CD4-positive, alpha-beta T cell treated with Interleukin-21 for 1 hour (primary cell): ENCODE measurements at places on chromosomes 7 and 10.

GRCh38 chr7:107816011-107816566, 13.1 kb upstream of the SLC26A3 start:
- no peak for DNase-seq

DNA sequence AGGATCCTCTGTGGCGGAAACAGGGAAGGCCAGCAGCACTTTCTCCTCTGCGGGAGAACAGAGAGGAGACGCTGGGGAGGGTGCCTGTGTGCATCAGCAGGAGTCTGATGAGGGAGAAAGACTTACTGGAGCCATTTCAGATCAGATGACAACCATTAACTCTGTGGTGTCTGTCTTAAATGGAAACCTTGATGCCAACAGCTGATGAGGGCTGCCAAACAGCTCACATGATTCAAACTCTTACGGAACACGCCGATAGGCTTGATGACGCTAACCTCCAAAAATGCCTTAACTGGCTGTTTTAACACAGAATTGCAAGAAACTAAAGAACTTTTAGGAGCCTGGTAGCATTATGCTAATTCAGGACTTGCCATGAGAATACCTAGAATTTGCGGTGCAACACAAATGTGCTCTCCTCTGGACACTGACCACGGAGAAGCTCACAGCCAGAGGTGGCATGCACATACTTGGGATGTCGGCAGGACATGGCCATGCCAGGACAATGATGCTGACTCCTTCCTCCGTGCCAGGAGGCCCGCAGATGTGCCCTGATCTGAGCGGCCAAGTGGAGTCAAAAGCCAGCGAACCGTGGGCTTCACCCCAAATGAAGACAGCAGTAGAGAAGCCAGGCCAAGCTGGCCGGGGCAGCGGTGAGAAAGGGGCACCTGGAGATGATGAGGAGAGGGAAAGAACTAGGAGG, 154.9 kb downstream of the ZMYND11 start:
- DNase-seq: no peak

- no peak for DNase-seq
Measured at GRCh38 chr7:102908676-102909075, 4.1 kb upstream of the LRRC17 start.

GRCh38 chr7:19747740-19748339, 25.6 kb downstream of the TMEM196 start:
- DNase-seq: peak; percentile 7

DNA sequence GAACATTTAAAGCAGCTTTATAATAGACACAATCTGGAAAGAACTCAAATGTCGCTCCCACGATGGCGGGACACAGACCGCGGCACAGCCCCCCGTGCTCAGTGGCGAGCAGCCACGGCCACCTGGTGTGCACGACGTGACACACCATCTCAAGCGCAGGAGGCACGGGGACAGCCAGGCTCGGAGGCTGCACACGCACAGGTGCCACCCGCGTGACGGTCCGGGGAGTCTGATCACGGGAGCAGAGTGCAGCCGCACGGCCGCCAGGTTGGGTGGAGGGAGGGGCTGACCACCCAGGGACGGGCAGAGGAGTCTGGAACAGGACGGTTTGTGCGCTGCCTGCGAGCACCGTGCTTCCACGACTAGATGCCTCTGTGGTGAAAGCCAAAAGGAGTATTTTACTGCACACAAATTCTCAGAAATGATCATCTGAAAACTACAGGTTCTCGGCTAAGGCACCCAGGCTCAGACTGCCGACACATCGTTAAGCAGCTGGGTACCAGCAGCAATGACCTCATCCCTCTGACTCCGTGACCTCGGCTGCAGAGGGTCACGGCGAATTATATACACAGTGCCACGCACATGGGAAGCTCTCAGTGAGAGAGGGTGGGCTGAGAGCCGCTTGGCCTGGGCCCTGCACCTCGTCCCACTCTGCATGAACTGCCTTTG, 7.5 kb upstream of the GPER1 start:
- DNase-seq: no peak

DNA sequence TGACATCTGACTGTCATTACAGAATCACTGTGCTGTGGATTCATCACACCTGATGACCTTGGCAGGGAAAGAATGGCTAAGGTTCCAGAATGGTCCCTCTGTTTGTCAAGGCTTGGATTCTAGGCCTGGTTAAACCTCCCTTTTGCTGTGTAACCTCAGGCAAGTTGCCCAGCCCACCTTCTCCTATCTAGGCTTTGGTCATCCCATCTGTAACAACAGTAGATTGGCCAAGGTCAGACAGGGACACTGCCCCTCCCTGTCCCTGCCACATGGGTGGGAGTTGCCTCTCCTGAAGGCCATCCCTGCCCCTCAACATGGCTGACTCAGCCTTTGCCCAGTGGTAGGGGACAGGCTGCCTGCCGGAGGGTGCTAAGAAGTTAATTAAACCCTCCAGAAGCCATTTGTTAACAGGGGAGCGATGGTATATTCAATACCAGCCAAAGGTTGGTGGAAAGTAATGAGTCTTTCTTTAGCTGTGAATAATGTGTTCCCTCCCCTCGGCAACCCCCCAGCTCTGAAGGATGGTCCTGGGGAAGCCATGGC, 149.8 kb upstream of the PCBD1 start:
- no peak for DNase-seq

DNA sequence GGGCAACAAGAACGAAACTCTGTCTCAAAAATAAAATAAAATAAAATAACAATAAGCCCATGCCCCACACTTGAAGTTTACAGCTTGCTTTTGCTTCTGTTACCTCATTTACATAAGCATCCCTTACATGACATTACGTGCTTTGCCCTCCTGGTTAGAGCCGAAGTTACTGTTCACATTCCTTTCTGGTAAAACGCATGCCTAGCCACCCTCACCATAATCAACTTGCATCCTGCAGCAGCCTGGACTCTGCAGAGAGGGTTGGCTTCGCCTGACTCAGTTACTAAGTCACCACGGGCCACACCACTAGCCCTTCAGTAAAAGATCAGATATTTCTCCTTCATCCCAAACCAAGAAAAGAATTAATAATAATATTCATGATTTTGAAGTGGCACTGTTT, 736.0 kb upstream of the AUTS2 start:
- no peak for DNase-seq

GRCh38 chr10:2980791-2981360, 86.5 kb upstream of the PFKP start:
- no peak for DNase-seq

DNA sequence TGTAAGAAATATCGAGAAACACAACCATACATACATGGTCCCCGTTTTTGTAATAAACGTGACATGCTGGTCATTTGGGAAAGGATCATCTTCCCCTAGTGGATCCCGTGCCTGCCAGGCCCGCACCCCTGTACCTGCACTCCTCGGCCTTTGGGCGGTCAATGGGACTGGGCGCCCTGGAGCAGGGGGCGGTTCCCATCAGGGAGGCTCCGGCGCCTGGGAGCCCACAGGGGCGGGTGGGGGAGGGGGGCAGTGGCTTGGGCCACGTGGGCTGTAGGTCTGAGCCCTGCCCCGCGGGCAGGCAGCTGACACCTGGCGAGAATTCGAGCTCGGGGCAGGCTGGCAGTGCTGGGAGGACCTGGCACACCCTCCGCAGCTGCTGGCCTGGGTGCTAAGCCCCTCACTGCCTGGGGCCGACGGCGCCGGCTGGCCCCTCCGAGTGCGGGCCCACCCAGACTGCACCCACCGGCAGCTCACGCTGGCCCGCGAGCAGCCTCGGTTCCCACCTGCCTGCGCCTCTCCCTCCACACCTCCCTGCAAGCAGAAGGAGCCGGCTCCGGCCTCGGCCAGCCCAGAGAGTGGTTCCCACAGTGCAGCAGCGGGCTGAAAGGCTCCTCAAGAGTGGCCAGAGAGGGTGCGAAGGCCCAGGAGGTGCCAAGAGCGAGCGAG, 361.6 kb upstream of the GRM3 start:
- DNase-seq: no peak

DNA sequence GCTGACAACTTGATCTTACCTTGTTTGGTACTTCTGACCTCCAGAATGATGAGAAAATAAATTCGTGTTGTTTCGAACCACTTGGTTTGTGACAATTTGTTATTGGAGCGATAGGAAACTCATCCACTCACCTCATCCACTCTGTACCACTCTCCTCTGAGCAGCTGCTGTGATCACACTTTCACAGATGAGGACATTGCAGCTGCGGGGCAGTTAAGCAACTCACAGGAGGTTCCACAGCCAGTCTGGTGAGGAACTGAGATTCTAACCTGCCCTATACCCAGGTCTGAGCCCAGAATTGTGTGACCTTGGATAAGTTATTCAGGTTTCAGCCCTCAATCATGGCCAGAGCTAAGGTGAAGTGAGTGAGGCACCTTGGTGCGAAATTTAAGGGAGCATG, 35.2 kb downstream of the BTBD16 start:
- DNase-seq: no peak

DNA sequence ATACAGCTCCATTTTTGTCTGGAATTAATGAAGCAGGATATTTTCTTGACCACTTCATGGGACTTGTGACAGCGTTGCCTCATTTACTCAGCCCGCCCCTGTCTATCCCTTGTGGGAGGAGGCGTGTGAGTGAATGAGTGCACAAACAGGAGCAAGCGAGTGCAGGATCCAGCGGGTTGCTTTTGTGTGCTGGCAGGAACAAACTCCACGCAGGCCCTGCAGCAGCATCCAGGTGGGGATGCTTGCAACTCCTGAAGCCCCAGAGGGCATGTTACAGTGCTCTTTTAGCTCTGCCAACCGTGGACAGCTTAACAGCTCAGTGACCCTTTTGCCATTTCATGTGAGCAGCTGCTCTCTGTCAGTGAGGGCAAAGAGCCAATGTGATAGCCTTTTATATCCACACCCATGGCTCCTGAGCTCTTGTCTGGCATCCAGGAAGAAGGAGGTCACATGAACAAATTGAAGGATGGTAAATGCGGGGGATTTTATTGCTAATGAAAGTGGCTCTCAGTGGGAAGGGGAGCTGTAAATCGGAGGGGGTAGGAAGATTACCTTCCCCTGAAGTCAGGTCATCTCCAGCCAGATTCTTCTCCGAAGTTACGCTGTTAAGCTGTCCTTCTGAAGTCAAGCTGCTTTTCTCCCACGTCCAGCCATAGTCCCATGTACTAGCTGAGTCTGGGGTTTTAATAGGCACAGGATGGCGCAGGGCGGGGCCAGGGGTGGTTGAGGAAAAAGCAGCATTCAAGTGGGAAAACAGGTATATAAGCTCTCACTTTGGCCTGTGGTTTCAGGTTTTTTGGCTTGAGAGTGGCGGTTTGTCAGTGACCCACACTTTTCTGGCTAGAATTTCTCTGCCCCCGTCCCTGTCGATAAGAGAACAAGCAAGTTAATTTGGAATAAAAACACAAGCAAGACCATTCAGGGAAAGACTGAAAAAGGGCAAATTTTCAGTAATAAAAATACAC, 714.7 kb upstream of the MBL2 start:
- no peak for DNase-seq

DNA sequence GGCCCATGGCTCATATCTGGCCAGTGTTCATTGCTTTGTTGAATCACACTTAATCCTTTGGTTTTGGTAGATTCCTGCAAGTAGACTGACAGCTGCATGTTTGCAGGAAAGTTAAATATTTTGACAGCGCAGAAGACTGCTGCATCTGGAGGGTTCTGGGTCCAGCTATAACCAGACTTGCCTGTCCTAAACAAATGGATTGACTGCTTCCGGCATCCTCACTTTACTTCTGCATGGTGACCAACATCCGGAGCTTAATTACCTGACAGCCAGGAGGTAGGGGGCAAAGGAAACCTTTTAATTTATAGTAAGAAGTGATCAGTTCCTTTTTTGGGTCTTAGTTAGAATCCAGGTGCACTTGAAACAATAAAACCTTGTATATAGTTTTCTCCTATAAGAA, 263.3 kb downstream of the SNX10 start:
- DNase-seq: no peak

- no peak for DNase-seq
Measured at GRCh38 chr7:117210908-117211307, 112.0 kb downstream of the WNT2 start.

DNA sequence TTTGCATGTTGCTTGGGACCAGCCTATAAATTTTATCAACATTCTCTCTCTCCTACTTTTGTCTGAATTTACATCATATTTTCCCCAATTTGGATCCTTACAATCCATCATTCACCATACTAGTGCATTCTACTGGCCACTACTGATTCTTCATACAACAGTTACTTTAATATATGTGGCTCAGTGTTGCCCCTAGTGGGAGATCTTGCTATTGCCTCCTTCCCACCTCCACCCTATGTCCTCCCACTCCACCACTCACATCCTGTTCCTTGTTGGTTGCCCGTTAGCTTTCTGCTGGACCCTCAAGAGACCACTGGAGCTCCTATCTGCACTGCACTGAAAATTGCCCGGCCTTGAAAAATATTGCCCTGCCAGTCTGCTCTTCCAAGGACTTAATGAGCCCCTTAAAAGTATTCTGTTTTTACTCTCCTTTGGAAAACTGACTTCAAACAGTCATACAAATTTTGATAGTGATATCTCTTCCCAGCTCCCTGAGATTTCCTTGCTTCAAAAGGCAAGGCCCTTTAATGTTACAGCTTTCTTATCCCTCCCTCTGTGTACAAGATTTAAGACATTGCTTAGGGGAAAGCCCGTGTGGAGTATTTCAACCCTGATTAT, 243.2 kb upstream of the TMEM229A start:
- DNase-seq: no peak

- no peak for DNase-seq
Measured at GRCh38 chr10:10462151-10462941, 555.3 kb upstream of the CELF2 start.

DNA sequence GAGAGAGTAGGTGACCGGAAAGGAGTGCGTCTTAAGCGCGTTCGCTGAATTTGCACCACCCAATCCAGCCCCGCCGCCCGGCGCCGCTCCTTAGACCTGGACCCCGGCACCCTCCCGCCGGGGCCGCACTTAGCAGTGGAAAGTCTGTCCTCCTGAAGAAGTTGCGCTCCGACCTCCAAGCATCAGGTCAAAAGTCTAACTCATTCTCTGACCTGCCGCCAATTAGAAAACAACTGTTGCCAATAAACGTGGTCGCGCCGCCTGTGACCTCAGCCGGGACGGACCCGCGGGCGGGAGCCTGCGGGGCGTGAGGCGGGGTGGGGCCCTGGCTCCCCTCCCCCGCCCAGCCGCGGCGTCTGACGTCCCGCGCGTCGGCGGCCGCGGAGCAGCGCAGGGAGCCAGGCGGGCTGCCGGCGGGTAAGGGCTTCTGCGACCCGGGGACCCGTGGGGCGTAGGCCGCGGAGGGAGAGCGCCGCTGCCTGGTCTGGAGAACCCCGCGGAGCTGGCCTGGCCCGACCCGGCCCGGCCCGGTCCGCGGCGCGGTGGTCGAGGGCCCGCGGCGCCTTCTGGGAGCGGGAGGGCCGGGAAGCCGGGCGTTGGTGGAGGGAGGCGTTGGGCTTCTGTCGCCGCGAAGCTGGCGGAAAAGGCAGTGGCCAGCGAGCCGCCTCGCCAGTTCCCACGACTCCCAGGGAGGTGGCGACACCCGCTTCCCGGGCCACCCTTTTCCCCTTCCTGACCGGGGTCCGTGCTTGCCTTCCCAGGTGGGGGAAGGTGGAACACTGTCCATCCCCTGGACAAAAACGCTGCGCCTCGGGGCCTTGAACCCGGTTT, at the start of gene BCAP29:
TSS of gene BCAP29 (plus strand) at position 362 of the 831 bp plus-strand sequence. CDS start 527 bp downstream, outside the sequence.
- peak; percentile 66 for DNase-seq

- no peak for DNase-seq
Measured at GRCh38 chr10:36880898-36881297, 244.5 kb upstream of the ANKRD30A start.

GRCh38 chr7:55088620-55089019, 69.8 kb downstream of the EGFR start:
- no peak for DNase-seq
